Thymus (tissue), 14 donors: ENCODE measurements at places on chromosomes 4 and X.

- no peaks in the 10 kb centered on the region for H3K36me3 ChIP-seq
- H3K27ac ChIP-seq: no peak overlapping the region
- no peak overlapping the region for H3K4me3 ChIP-seq
- H3K4me1 ChIP-seq: no peaks in the 10 kb centered on the region
- no peaks in the 10 kb centered on the region for H3K27me3 ChIP-seq
Measured at GRCh38 chrX:149799095-149799714, 17.5 kb downstream of the MAGEA9 start.

DNA sequence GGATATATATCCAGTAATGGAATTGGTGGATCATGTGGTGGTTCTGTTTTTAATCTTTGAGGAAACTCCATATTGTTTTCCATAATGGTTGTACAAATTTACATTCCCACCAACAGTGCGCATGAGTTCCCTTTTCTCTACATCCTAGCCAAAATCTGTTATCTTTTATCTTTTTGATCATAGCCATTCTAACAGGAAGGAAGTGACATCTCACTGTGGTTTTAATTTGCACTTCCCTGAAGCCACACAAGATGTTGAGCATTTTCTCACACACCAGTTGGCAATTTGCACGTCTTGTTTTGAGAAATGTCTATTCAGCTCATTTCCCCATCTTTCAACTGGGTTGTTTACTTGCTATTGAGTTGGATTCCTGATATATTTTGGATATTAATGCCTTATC lies 194.9 kb downstream of the CBLL2 start:
- no peak for DNase-seq
- no peaks in the 10 kb centered on the region for H3K27me3 ChIP-seq
- H3K4me3 ChIP-seq: no peak overlapping the region
- H3K36me3 ChIP-seq: no peaks in the 10 kb centered on the region

DNA sequence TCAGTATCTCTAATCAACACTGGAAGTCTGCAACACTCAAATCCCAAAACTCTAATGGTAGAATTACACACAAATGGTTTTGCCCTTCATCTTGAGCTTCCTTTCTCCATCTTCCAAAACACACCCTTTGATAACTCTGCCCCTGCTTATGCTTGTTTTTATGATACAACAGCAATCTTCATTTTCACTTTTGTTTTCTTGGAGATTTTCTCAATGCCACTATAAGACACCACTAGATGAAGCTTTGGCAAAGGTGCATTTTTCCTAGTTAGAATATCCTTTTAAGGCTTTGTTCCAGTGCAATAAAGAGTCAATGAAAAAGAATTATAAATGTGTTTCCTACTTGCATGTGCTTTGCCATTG lies 472.4 kb upstream of the NWD2 start:
- no peak overlapping the region for H3K4me3 ChIP-seq
- no peaks in the 10 kb centered on the region for H3K27me3 ChIP-seq
- no peak overlapping the region for H3K27ac ChIP-seq
- H3K4me1 ChIP-seq: no peaks in the 10 kb centered on the region
- DNase-seq: no peak
- H3K36me3 ChIP-seq: no peaks in the 10 kb centered on the region

DNA sequence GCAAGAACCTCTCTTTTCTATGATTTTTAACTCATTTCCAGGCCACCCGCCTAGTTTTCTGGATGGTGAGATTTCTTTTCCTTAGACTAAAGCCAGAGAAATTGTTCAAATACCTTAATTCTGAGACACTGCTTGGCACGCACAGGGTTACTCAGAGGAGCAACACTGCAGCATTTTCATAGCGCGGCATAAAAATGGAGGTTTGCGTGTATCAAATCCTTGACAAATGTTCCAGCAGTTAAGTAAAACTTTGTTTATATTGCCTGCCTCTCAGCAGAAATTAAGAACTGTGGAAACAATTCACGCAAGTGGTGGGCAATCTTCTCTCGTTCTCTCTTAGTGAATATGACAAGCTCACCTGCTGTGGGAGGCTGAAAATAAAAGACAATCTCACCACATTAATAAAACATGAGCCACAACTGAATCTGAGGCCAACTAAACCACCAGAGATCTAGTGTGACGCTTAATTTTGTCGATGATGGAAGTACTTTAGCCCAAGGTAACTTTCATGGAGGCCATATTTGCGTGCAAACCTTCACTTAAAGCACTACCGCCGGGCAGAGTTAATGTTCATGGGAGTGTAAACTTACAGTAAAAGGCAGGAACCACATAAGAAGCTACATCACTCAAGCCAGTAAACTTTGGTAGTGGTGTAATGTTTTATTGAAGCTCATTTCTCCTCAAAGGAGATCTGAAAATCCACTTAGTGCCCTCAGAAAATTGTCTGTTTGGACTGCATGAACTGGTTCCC lies 894.8 kb upstream of the EPHA5 start:
- no peaks in the 10 kb centered on the region for H3K27me3 ChIP-seq
- no peak overlapping the region for H3K4me3 ChIP-seq
- no peak for DNase-seq
- no peak overlapping the region for H3K27ac ChIP-seq
- H3K4me1 ChIP-seq: no peaks in the 10 kb centered on the region
- H3K36me3 ChIP-seq: no peaks in the 10 kb centered on the region

DNA sequence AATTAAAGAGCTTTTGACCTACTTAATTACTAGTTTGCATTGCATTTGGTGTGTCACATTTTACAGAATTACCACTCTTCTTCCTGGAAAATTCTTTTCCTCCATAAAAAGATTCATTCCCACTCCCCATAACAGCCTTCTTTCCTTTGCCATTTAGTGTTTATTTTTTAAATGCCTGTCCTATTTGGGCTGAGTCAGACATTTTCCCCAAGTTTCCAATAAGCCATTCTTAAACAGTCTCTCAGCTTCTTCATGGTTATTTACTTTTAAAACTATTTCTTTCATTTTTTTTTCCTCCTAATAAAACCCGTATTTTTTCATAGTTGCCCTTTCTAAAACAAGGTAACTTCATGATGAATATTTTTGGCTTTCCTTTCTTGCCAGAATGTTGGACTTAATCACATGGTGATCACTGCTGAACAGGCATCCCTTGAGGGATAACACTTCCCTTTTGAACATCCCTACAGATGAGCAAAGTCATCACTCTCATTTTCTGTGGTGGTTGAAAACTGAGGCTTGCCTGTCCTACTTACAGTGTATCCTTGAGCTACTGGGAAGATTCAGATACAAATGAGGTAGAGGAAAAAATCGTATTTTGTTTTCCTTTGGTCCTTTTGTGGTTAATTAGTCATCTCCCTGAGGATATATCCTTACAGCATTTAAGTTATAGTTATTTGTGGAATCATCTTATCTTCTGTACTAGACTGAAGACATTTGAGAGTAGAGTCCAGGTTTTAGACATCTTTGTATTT lies 520.5 kb upstream of the NR3C2 start:
- no peak overlapping the region for H3K4me3 ChIP-seq
- no peaks in the 10 kb centered on the region for H3K36me3 ChIP-seq
- no peak for DNase-seq

DNA sequence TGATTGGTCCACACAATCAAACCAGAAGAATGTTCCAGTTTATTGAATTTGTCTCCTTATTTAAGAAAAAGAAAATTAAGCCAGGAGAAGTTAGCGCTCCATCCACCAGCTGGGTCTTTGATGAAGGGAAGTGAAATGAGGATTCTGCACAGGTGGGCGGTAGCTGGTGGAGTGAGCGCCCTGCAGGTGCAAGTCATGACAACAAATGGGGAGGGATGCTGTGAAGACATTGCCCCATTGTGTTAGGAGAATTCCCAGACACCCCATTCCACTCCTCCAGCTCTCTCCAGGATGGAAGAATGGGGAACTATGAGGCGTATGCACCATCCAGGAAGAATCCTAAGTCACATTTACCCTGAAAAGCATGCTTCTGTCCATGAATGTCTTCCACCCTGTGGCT lies 22.9 kb downstream of the PLRG1 start:
- no peak overlapping the region for H3K27ac ChIP-seq
- H3K36me3 ChIP-seq: no peaks in the 10 kb centered on the region
- DNase-seq: no peak
- H3K4me1 ChIP-seq: no peaks in the 10 kb centered on the region
- no peaks in the 10 kb centered on the region for H3K27me3 ChIP-seq

DNA sequence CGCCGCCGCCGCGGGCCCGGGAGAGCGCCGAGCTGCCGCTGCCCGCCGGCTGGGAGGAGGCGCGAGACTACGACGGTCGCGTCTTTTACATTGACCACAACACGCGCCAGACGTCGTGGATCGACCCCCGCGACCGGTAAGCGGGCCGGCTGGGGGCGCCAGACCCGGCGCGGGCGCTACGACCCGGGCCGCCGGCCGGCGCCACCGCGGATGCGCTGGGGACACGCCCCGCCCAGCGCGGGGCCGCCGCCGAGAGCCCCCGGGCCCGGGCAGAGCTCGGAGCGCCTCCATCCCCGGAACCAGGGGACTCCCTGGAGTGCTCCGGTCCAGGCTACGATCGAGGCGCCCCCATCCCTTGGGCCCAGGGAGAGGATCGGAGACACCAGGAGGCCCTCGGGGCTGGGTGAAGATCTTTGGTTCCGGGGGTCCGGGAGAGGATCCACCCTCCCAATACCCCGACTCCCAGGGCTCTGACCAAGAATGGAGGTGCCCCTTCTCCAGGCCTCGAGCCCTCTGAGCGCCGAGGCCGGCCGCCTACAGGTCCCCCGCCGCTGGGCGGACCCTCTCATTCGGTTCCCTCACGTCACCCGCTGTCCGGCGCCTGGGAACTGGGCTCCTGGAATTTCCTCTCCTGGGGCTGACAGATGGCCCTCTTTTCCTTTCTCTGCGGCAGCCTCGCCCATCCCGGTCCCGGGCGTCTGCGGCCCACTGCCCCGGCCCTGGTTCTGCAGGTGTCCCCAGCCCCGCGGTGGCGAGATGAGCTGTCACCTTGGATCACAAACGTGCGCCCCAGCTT lies 48.8 kb downstream of the CLDN34 start:
- H3K4me1 ChIP-seq: peaks cover 23% of the 10 kb centered on the region
- peak overlapping the region; percentile 65 for H3K4me3 ChIP-seq
- peaks cover 25% of the 10 kb centered on the region for H3K27me3 ChIP-seq
- H3K27ac ChIP-seq: peak overlapping the region; percentile 60

- no peak overlapping the region for H3K4me3 ChIP-seq
- DNase-seq: peak; percentile 50
- no peaks in the 10 kb centered on the region for H3K27me3 ChIP-seq
- H3K36me3 ChIP-seq: peaks cover 3% of the 10 kb centered on the region
- peaks cover 13% of the 10 kb centered on the region for H3K4me1 ChIP-seq
- H3K27ac ChIP-seq: peak overlapping the region; percentile 4
Measured at GRCh38 chr4:118280501-118281218, 72.1 kb downstream of the PRSS12 start.

GRCh38 chr4:34323549-34324320 lies 1920.6 kb downstream of the ARAP2 start:
- H3K27me3 ChIP-seq: no peaks in the 10 kb centered on the region
- H3K27ac ChIP-seq: no peak overlapping the region
- no peak for DNase-seq
- H3K4me1 ChIP-seq: no peaks in the 10 kb centered on the region
- H3K36me3 ChIP-seq: no peaks in the 10 kb centered on the region

GRCh38 chr4:154491341-154492271 lies at the start of gene DCHS2:
DCHS2 (minus strand) TSS chr4:154491799; CDS start chr4:154491355, 444 bp downstream.
- H3K4me1 ChIP-seq: no peaks in the 10 kb centered on the region
- H3K36me3 ChIP-seq: no peaks in the 10 kb centered on the region
- peaks cover 49% of the 10 kb centered on the region for H3K27me3 ChIP-seq
- no peak within 1 kb of the TSS for H3K27ac ChIP-seq
- H3K4me3 ChIP-seq: peak within 1 kb of the TSS; percentile 10
- DNase-seq: no peak

GRCh38 chr4:54487491-54487890 lies 170.3 kb upstream of the KIT start:
- DNase-seq: no peak
- no peak overlapping the region for H3K4me3 ChIP-seq
- H3K27me3 ChIP-seq: no peaks in the 10 kb centered on the region
- no peaks in the 10 kb centered on the region for H3K4me1 ChIP-seq
- no peaks in the 10 kb centered on the region for H3K36me3 ChIP-seq

DNA sequence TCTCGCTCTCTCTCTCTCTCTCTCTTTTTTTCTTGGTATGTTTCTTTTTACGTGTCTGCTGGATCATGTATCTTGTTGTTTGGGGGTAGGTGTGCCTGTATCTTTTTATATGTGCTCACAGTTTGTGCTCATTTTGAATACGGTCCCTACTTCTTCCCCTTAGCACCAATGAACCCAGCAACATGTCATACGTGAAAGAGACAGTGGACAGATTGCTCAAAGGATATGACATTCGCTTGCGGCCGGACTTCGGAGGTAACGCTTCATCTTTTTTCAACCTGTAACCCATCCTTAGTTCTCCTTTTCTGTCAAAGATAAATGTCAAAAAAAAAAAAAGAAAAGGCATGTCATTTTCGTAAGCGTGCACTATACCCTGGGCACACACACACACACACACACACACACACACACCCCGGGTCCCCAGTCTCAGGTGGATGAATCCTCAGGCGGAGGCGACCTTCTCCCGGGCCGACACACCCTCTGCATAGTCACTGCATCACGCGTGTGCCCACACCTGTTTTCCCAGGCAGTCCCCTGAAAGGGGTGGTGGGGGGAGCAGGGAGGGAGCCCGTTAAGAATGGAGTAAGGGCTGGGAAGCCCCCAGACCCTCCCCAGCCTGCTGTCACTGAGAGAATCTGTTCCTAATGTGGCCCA lies 511 bp downstream of the GABRB1 start:
- peaks cover 14% of the 10 kb centered on the region for H3K27me3 ChIP-seq
- no peak overlapping the region for H3K27ac ChIP-seq
- H3K4me3 ChIP-seq: no peak overlapping the region
- peaks cover 7% of the 10 kb centered on the region for H3K4me1 ChIP-seq

DNA sequence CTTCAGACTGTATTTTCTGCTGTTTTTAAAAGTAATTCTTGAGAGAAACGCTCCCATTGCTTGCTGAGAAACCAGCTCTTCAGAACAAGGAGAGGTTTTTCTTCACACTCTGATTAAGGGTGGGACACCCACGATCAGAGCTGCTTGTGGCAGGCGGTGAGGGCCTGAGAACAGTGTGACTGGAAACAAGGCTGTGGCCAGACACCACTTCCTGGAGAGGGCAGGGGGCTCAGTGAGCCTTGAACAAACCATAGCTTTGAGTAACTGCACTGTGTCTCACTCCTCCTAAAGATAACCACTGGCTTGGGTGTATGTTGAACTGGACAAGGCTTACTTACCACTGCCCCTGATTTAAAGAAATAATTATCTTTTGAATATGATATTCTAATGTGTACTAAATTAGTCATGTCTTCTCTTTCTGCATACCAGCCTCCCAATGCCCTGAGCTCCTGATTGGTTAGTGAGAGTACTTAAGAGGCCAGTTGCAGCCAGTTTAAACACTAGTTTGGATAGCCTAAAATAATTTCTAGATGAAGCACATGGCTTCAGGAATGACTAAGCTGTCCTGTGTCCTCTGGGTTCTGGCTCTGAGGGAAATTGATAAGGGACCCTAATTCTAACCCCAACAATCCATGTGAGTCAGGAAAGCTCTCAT lies 3.7 kb upstream of the GPR82 start:
- no peak for DNase-seq
- H3K36me3 ChIP-seq: peaks cover 7% of the 10 kb centered on the region
- no peak overlapping the region for H3K4me3 ChIP-seq
- no peaks in the 10 kb centered on the region for H3K4me1 ChIP-seq
- H3K27me3 ChIP-seq: no peaks in the 10 kb centered on the region
